ENCODE measurements at places on chromosomes 12 and 14.

DNA sequence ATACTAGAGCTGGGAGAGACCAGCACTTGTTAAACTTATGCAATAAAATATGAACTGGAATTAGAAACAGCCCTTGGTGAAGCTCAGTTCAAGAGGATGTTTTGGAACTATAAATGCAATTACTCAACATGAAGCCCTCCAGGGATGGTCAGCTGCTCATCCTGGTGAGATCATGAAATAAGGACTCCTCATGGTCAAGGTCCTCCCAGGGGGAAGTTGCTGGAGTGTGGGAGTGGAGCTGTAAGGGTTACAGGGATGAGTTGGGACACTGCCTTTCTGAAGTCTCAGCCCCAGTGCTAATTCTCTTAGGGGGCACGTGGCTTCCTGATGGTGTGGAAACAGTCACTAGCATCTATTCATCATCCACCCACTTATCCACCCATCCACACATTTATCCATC, 301.7 kb upstream of the SFSWAP start:
- H3K27me3 ChIP-seq = peaks cover 9% of the 10 kb centered on the region
- no peak for DNase-seq
- H3K4me3 ChIP-seq = no peak overlapping the region
- H3K4me1 ChIP-seq = no peaks in the 10 kb centered on the region

DNA sequence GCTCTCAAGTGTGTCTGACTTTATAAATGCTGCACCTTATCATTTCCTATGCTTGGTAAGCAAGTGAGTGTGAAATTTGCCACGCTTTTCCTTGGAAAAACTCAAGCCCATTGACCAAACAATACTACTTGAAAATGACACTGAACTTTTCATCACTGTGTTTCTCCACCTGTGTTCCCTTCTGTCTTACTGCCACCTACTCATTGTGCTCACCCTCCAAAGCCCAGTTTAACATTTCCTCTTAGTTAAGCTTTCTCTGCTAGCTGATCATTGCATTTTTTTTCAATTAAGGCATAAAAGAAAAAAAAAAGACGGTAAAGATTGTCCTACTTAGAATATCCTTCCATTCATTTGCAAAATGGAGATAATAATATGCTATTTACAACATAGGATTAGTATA, 445.7 kb downstream of the DPF3 start:
- no peak overlapping the region for H3K27ac ChIP-seq
- peaks cover 38% of the 10 kb centered on the region for H3K4me1 ChIP-seq
- H3K36me3 ChIP-seq = no peaks in the 10 kb centered on the region
- H3K27me3 ChIP-seq = peaks cover 8% of the 10 kb centered on the region
- DNase-seq = no peak
- H3K4me3 ChIP-seq = no peak overlapping the region

DNA sequence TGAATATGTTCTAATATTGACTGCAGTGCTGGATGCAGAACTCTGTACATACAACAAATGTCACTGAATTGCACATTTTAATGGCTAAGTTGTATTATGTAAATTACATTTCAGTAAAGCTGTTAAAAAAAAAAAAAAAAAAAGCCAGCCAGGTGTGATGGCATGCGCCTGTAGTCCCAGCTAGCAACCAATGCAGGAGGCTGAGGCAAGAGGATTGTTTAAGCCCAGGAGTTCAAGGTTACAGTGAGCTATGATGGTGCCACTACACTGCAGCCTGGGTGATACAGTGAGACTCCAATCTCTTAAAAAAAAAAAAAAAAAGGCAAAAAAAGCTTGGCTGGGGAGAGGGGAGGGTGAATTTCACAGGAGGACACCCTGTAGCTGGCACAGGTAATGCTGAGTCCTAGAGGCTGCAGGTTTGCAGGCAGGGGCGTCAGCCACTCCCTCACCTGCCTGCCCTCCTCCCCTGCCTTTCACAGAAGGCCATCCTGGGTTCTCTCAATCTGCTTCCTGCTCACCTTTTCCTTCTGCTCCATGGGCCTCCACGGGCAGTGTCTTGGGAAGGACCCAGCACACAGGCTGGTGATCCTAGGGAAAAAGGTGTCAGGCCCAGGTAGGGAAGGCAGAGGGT, 40.7 kb downstream of the TESC start:
- peaks cover 20% of the 10 kb centered on the region for H3K4me1 ChIP-seq
- no peaks in the 10 kb centered on the region for H3K27me3 ChIP-seq
- no peak for DNase-seq

DNA sequence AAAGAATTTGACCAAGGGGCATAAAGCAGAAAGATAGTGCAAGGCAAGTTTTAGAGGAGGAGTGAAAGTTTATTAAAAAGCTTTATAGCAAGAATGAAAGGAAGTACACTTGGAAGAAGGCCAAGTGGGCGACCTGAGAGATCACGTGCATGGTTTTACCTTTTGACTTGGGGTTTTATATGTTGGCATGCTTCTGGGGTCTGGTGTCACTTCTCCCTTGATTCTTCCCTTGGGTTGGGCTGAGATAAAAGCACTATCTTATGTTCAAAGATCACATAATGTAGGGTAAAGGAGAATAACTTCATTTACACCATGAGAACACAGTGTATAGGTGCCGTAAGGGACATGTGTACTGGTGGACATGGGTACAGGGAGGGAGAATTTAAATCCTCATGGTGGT, 17.7 kb upstream of the TMEM30B start:
- no peak overlapping the region for H3K4me3 ChIP-seq
- no peaks in the 10 kb centered on the region for H3K27me3 ChIP-seq
- no peak overlapping the region for H3K27ac ChIP-seq
- peaks cover 4% of the 10 kb centered on the region for H3K36me3 ChIP-seq
- H3K4me1 ChIP-seq = peaks cover 13% of the 10 kb centered on the region

- peaks cover 59% of the 10 kb centered on the region for H3K4me1 ChIP-seq
- peaks cover 11% of the 10 kb centered on the region for H3K36me3 ChIP-seq
- H3K27me3 ChIP-seq = no peaks in the 10 kb centered on the region
- H3K27ac ChIP-seq = peak overlapping the region; percentile 43
- peak overlapping the region; percentile 38 for H3K4me3 ChIP-seq
- DNase-seq = no peak
Measured at GRCh38 chr14:24403294-24403998, 4.6 kb downstream of the NYNRIN start.

DNA sequence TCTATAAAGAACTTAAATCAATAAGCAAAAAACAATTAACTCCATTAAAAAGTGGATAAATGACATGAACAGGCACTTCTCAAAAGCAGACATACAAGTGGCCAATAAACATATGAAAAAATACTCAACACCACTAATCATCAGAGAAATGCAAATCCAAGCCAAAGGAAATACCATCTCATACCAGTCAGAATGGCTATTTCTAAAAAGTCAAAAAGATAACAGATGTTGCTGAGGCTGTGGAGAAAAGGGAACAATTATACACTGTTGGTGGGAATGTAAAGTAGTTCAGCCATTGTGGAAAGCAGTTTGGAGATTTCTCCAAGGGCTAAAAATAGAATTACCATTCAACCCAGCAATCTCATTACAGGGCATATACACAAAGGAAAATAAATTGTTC, 234.5 kb upstream of the PLXNC1 start:
- no peaks in the 10 kb centered on the region for H3K27me3 ChIP-seq
- no peak for DNase-seq
- H3K27ac ChIP-seq = no peak overlapping the region
- H3K36me3 ChIP-seq = no peaks in the 10 kb centered on the region
- no peak overlapping the region for H3K4me3 ChIP-seq

Measured in mesothelial cell of epicardium (in vitro differentiated cells).